ENCODE measurements at places on chromosomes 16 and 17.

DNA sequence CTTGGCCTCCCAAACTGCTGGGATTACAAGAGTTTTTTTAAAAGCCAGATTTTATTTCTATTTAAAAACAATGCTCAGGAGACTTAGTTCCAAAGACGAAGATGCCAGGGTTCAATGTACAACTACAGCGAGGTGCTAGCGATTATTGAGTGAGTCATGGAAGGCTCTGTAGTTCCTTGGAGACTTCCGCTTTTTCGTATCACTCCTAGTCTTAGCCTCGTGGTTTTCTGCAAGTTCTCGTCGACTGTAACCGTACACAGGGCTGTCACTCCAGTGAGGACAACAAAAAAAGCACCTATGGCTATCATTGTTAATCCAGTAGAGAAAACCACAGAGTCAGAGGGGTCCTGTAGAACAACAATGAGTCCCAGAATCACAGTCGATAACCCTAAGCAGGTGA lies 22.7 kb upstream of the ZC3H7A start:
- DNase-seq, result no peak

GRCh38 chr16:55083052-55083451 lies 152.4 kb downstream of the IRX5 start:
- DNase-seq, result no peak

- no peak for DNase-seq
Measured at GRCh38 chr17:32143527-32143870, 1.2 kb downstream of the RHOT1 start.

DNA sequence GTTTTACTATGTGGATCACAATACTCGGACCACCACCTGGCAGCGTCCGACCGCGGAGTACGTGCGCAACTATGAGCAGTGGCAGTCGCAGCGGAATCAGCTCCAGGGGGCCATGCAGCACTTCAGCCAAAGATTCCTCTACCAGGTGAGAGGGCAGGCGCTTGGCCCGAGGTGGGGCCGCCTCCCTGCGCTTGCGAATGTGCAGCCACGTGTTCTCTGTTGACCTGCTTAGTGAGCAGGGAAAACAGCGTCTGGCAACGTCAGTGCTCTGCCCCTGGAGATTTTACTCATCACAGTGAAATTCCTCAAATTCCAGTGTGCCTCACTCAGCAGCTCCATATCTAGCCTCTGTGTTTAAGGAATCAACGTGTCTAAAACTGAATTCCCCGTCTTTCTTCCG lies 33.4 kb upstream of the CLEC18A start:
- peak; percentile 51 for DNase-seq

GRCh38 chr17:82441691-82442487 lies 8.7 kb downstream of the CYBC1 start:
- no peak for DNase-seq

- DNase-seq, result peak; percentile 77
Measured at GRCh38 chr17:76382351-76382802, 2.0 kb upstream of the SPHK1 start.

DNA sequence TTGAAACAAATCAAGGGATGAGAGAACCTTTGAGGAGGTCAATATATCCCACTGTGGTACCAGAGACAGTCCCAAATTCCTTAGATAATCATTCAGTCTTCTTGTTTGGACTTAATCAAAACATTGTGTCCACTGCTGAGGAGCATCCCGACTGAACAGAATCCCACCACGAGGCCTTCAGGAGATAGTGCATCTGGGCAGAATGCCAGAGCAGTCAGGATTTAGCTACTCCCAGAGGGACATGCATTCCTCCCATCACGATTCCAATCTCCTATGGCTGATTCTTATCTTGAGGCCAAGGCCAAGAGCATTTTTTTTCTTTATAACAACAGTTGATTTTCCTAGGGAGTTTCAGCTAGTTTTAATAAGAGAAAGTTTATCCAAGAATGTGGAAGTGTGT lies 87.4 kb upstream of the COX10 start:
- DNase-seq, result no peak

- DNase-seq, result no peak
Measured at GRCh38 chr16:88539652-88540345, 30.4 kb upstream of the ZC3H18 start.
